H1 (cell line): ENCODE measurements at places on chromosomes 7 and 10. TPM values are rescaled to one million over a fixed set of nuclear protein-coding genes. Genes with fewer than 3 reads are reported as not detected.

DNA sequence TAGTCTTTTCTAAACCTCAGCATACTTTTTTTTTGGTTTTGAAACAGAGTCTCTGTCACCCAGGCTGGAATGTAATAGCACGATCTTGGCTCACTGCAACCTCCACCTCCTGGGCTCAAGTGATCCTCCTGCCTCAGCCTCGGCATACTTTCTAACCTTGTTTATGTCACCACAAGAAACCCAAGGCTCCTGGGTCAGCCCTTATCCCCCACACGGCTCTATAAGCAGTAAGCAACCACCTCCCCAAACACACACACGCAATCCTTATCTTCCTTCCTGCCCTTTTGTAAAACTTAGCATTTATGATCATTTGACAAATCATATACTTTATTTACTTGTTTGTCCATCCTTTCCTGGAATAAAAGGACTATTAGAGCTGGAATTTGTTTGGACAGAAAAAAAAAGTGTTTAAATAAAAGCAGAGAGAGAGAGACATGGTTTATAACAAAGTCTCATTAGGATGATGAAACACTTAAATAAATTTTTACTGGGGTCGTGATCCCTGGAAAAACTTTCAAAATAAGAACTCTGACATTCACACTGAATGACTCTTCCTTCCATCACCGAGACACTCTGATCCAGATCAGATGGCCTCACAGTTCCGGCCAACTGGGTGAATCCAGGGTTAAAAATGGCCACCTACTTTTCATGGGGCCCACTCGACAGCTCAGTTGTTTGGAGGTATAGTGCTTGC lies 72.7 kb upstream of the PIK3CG start:
- no peak for DNase-seq

DNA sequence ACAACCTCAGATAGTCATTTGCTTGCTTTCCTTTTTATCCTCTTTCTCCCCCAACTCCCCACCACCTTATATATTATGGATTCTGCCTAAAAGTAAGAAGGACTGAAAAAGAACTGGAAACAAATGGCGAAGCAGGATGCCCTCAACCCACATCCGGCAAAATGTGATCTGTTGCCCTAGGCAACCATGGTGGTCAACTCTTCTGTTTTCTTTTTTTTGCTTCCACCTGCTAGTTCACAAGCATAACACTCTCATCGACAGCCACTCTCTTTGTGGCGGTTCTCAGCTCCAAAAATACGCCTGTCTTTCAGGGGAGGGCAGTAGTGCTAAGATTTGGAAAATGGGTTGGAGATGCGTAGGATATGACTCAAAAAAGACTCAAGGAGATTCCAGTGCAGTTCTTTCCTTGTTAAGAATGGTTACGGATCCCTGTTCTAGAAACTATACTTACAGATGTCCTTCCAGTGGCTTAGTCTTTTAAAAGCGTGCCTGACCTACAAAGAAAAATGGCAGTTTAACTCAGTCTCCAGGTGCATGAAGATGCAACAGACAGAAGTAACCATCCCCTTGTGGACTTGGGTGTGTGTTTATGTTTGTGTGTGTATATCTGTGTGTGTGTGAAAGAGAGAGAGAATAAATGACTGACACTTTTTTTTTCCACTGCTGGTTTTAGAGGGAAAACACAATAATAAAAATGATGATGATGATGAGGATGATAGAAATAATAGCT lies 10.7 kb downstream of the APBB1IP start:
- no peak for DNase-seq

- DNase-seq: no peak
Measured at GRCh38 chr10:29183301-29183945, 105.4 kb upstream of the LYZL1 start.

DNA sequence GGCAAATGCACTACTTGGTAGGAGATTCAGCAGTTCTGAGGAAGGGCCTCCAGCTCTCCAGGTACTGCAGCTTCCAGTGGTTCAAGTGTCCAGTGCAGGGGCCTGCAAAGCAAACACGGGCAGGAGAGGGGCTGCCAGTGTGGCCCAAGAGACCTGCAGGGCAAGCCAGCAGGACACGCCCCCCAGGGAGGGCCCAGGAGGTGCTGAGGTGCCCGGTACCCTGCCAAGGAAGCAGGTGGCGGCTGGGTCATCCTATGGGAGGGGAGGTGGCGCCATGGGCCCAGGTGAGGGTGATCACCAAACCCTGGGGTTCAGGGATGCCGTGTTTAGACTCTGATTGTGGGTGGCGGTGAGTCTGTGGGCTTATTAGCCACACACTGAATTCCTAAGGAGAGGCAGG lies 45.7 kb downstream of the PARP12 start:
- no peak for DNase-seq

DNA sequence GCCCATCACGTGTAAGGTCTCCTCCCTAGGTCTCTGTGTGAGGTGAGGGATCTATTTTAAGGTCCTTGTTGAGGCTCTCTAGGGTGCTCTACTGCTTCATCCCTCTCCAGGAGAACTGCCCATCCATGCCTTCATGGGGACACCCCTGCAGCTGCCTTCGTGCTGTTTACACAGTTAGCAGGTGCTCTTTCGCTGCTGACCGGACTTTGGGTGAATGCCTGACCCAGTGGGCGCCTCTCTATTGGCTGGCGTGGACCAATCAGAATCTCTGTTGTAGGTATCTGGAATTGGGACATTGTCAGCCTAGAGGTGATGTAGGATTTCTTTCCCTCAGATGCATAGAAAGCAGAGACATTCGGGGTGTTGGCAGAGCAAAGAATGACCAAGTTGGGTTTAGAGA lies 38.7 kb upstream of the HMX3 start:
- no peak for DNase-seq

- DNase-seq: no peak
Measured at GRCh38 chr10:132899751-132900065, 42.7 kb downstream of the CFAP46 start.

The PRRT4 gene
- total RNA-seq: 0.34 and 0.69 TPM in 2 replicates

GRCh38 chr7:134737566-134738345 lies 41.7 kb upstream of the CALD1 start:
- no peak for DNase-seq

DNA sequence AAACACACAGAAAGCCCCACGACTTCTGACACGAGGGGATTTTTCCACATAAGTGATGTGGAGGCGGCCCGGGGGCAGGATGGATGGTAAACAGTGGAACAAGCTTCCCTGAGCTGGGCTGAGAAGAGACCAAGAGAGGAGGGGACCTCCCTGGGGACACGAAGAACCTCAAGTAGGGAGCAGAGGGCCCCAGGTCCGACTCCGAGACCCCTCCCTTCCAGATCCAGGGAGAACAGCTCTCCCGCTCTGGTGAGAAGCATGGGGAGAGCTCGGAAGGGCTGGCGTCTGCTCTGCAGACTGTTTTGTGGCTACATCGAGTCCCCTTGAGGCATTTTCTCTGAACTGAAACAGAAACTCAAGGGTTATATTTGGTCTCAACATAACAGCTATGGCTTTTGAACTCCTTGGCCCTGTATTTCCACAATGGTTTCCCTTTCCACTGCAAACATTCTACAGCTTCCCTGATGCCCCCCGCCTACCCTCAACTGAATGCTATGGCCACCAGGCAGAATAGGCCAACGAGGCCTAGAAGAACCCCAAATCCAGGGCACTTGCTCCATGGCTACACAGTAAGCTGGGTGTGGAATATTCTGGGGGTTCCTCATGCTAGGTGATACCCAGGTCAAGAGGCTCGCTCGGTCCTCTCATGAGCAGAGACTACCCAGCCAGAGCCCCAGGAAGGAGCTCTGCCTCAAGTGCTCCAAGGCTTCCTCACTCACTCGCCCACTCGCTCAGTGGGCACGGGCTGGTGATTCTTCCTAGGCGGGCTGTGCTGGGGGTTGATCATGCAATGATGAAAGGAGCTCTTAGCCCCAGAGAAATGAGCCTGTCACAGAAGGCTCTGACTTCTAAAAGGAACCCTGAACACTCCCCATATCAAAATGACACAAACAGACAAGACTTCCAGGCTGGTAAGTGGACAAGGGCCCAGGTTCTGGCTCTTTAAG lies 47.5 kb downstream of the FAM53B start:
- DNase-seq: no peak

The OR2A42 gene
- total RNA-seq: not detected in 2 replicates
